Mesenchymal stem cell (in vitro differentiated cells and primary cell): ENCODE measurements at places on chromosomes 2 and 18.
A peak's percentile ranks its signal among the peaks of the same experiment; 100 is the strongest.

DNA sequence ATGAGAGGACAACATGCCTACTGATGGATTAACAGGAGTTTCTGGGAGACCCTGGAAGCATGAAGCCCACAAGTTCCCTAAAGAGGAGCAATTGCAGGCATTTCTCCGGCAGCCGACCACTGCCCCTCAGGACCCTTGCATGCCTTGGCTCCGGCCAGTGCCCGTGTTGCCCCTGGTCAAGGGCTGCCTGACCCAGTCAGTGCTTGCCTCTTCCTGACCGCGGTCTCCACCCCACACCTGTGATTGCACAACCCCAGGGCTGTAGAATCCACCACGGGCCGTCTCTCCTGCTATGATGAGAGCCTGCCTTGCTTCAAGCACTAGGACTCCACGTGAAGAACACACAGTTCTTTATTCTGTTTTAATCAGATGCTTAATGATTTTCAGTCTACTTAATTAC lies 127.5 kb downstream of the GLI2 start:
- H3K36me3 ChIP-seq, result no peaks in the 10 kb centered on the region
- H3K4me1 ChIP-seq, result peaks cover 57% of the 10 kb centered on the region
- no peak for DNase-seq
- no peak overlapping the region for H3K4me3 ChIP-seq

- no peaks in the 10 kb centered on the region for H3K4me1 ChIP-seq
- no peak for DNase-seq
- H3K27me3 ChIP-seq, result no peaks in the 10 kb centered on the region
- no peak overlapping the region for H3K27ac ChIP-seq
- H3K4me3 ChIP-seq, result no peak overlapping the region
These were observed 205.1 kb downstream of the SOX11 start for GRCh38 chr2:5897249-5897648.

GRCh38 chr2:180327185-180327584 lies 320.1 kb upstream of the CWC22 start:
- no peak overlapping the region for H3K27ac ChIP-seq
- no peak for DNase-seq
- H3K36me3 ChIP-seq, result no peaks in the 10 kb centered on the region
- H3K4me1 ChIP-seq, result no peaks in the 10 kb centered on the region

GRCh38 chr2:22124003-22124402 lies 1000.2 kb downstream of the TDRD15 start:
- H3K36me3 ChIP-seq, result no peaks in the 10 kb centered on the region
- no peaks in the 10 kb centered on the region for H3K4me1 ChIP-seq
- no peak overlapping the region for H3K4me3 ChIP-seq

- no peak for DNase-seq
- H3K27me3 ChIP-seq, result no peaks in the 10 kb centered on the region
- H3K27ac ChIP-seq, result no peak overlapping the region
- H3K4me3 ChIP-seq, result no peak overlapping the region
These were observed 34.5 kb downstream of the DDX1 start for GRCh38 chr2:15626126-15626525.

GRCh38 chr2:23127465-23127864 lies 257.5 kb upstream of the KLHL29 start:
- no peak for DNase-seq
- no peaks in the 10 kb centered on the region for H3K36me3 ChIP-seq

GRCh38 chr18:47779381-47779780 lies 151.1 kb downstream of the SMAD2 start:
- no peak overlapping the region for H3K4me3 ChIP-seq
- no peak overlapping the region for H3K27ac ChIP-seq
- H3K36me3 ChIP-seq, result no peaks in the 10 kb centered on the region
- H3K4me1 ChIP-seq, result no peaks in the 10 kb centered on the region

- H3K36me3 ChIP-seq, result no peaks in the 10 kb centered on the region
- DNase-seq, result no peak
- no peak overlapping the region for H3K27ac ChIP-seq
- H3K27me3 ChIP-seq, result peaks cover 8% of the 10 kb centered on the region
These were observed 170.3 kb downstream of the TTC32 start for GRCh38 chr2:19731515-19731914.

GRCh38 chr2:102765061-102765460 lies 3.2 kb downstream of the TMEM182 start:
- H3K27ac ChIP-seq, result no peak overlapping the region
- H3K27me3 ChIP-seq, result no peaks in the 10 kb centered on the region
- DNase-seq, result no peak
- H3K4me1 ChIP-seq, result no peaks in the 10 kb centered on the region
- H3K4me3 ChIP-seq, result no peak overlapping the region

GRCh38 chr2:191675807-191676721 lies 1.9 kb upstream of the NABP1 start:
- no peak for DNase-seq
- peak overlapping the region; percentile 37 for H3K27ac ChIP-seq
- no peaks in the 10 kb centered on the region for H3K27me3 ChIP-seq
- no peaks in the 10 kb centered on the region for H3K4me1 ChIP-seq
- no peak overlapping the region for H3K4me3 ChIP-seq

- H3K36me3 ChIP-seq, result no peaks in the 10 kb centered on the region
- H3K27me3 ChIP-seq, result peaks cover 9% of the 10 kb centered on the region
- H3K27ac ChIP-seq, result no peak overlapping the region
- H3K4me1 ChIP-seq, result no peaks in the 10 kb centered on the region
These were observed 71.1 kb upstream of the MAPRE2 start for GRCh38 chr18:34970106-34970505.
